Vagina (tissue), 2 donors: ENCODE measurements at places on chromosomes 5 and 9. TPM values are rescaled to one million over a fixed set of nuclear protein-coding genes. Genes with fewer than 3 reads are reported as not detected.

- no peaks in the 10 kb centered on the region for H3K36me3 ChIP-seq
- no peaks in the 10 kb centered on the region for H3K27me3 ChIP-seq
- H3K4me3 ChIP-seq, result no peak overlapping the region
- no peak overlapping the region for H3K27ac ChIP-seq
- DNase-seq, result no peak
- H3K4me1 ChIP-seq, result no peaks in the 10 kb centered on the region
These were observed 234.4 kb upstream of the ATP10B start for GRCh38 chr5:161086461-161086860.

DNA sequence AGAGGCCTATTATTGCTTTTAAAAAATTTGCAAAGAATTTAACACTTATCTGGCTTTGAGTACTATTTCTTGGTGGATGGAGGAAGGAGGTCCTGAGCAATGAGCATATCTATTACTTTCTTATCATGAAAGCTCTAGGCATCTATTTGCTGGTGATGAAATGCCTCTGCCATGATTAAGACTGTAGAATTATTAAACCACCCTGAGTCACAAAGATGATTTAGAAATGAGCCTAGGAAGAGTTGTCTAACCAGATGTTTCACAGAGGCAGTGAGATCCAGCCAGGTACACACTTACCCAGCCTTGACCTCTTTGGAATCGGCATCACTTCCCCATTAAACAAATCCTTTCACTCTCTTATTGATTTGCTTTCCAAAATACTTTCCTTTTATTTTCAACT lies 304.4 kb upstream of the KIF2A start:
- H3K27ac ChIP-seq, result no peak overlapping the region
- DNase-seq, result no peak
- no peaks in the 10 kb centered on the region for H3K4me1 ChIP-seq

GRCh38 chr5:370311-370958 lies 48.9 kb downstream of the AHRR start:
- no peak overlapping the region for H3K27ac ChIP-seq
- H3K4me3 ChIP-seq, result no peak overlapping the region

DNA sequence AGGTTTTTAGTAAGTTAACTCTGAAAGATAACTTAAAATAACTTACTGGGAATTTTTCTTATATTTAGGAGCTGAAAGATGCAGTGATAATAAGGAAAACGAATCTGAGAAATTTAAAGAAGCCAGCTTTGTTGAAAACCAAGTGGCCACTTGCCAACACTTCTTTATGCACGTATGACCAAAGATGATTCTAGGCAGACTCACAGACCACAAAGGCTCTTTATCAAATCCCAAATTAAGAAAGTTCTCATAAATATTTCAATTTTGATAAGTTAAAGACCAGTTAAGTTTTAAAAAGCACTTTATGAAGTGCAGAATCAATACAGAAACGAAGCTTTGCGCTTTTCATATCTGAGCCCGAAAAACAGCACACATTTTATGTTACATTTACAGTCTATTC lies 1.5 kb downstream of the AFF4 start:
- no peaks in the 10 kb centered on the region for H3K36me3 ChIP-seq
- DNase-seq, result no peak
- peaks cover 54% of the 10 kb centered on the region for H3K4me1 ChIP-seq
- H3K27ac ChIP-seq, result peak overlapping the region; percentile 99

GRCh38 chr5:57505272-57506200 lies 22.9 kb upstream of the ACTBL2 start:
- no peaks in the 10 kb centered on the region for H3K36me3 ChIP-seq
- H3K27me3 ChIP-seq, result no peaks in the 10 kb centered on the region
- no peak for DNase-seq
- H3K4me3 ChIP-seq, result no peak overlapping the region

Gene SOHLH1
- total RNA-seq, result not detected
